Muscle of arm (tissue), 14 donors: ENCODE measurements at places on chromosomes 16 and 17. TPM values are rescaled to one million over a fixed set of nuclear protein-coding genes. Genes with fewer than 3 reads are reported as not detected.

Gene SNN
- 23.8 TPM for polyA plus RNA-seq

Gene WNT9B
- polyA plus RNA-seq = 0.13 TPM

Gene AARS1
- polyA plus RNA-seq = 61.5 TPM

Gene KRT13
- polyA plus RNA-seq = 7.0 TPM

Gene TPSD1
- not detected for polyA plus RNA-seq

Gene SPATA32
- not detected for polyA plus RNA-seq

GRCh38 chr16:12484972-12485371 is 318.7 kb downstream of the CPPED1 start:
- no peak for DNase-seq

- DNase-seq = no peak
These were observed 2.1 kb downstream of the ACD start for GRCh38 chr16:67657751-67658518.

DNA sequence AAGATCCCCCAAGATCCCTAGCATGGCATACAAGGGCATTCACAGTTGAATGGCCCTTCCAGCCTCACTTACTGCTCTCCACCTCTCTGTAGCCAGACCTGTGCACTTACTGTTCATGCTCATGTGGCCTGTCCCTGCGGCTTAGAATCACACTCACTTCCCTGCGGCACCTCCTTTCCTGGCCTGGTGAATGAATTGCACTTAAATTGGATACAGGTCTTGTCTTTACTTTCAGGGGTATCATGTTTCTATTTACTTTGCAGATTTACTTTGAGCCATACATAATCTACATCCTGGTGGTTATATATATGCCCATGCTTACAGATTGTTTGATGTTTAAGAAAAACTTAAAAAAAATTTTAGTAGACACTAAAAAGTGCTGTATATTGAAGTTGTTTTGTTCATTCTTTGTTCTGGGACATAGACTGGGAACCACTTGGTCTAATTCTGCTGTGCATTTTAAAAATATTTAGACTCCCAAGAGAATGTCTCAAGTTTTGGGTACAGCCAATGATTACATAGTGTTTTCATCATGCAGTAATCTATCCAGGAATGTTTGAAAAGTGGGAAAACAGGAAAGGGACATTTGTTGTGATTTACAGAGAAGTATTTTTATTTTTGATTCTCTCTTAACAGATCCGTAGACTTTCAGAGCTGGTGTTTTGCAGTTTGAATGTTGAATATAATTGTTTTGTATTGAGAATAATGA is 63.9 kb downstream of the NUP88 start:
- peak; percentile 26 for DNase-seq

DNA sequence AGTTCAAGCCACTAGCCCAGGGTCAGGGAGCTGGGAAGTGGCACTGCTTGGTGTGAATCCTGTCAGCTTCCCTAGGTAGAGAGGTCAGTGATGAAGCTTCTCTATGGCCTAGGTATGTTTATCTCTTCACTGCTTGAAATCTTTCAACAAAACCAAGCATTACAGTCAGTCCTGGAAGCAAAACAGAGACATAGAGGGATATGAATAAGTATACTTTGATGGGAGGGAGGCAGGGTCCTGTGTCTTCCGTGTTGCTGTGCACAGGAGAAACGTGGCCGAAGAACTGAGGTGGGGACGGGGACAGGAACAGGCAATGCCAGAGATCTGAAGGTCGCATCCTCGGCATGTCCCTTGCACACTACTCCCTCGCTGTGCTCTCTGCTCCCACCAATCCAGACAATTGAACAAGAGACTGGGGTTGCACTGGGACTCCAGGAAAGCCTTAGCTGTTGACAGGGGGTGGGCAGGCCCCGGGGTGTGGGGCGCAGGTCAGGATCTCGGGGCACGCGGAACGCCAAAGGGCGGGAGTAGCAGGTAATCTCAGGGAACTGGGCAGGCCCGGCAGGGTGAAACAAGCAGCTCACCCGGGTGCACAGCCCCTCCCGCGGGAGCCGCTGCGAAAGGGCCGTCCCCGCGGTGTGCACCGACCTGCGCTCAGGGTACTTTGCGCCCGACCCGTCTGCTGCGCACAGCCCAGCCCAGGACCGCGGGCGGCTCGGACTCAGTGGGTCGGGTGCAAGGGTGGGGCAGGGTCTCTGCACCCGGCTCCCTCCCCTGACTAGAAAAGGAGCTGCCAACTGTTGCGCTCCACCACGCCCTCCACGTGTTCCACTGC is at the start of gene MT1H:
MT1H (plus strand) TSS at position 810 of the 835 bp plus-strand sequence. CDS start 71 bp downstream, outside the sequence.
- no peak for DNase-seq

DNA sequence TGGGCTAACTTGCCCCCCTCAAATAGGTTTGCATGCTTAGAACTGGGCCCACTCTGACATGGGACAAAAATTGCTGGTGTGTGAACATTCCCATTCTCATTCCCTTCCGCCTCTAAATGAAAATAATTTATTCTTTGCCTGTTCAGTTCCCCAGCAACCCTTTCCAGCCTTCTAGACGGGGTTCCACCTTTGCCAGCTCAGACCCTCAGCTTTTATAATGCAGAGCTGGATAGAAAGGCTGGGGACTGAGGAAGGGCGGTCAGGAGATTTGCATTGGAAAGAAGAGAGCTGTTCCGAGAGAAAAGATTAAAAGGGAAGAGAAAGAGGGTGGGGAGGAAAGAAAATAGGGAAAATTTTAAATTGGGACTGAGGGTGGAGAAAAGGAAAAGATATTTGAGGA is 151.1 kb upstream of the WSCD1 start:
- no peak for DNase-seq

- no peak for DNase-seq
These were observed 83.9 kb downstream of the SOX9 start for GRCh38 chr17:72204742-72205141.

DNA sequence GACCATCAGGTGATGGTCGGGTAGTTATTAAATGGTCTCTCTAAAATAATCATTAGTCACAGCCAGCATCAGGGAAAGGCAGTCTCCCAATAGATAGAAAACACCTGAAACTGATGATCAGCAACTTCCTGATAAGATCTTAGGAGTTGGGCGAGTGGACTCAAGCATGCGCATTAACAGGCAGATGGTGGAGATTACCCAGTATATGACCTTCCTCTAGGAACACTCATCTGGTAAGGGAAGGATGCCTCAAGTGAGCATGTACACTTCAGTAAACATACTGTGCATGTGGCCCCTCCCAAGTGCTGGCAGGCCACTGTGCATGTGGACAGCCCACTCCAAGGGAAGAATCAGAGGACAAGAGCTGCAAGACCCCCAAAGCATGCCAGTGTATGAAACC is 105.9 kb downstream of the ABCC12 start:
- no peak for DNase-seq

DNA sequence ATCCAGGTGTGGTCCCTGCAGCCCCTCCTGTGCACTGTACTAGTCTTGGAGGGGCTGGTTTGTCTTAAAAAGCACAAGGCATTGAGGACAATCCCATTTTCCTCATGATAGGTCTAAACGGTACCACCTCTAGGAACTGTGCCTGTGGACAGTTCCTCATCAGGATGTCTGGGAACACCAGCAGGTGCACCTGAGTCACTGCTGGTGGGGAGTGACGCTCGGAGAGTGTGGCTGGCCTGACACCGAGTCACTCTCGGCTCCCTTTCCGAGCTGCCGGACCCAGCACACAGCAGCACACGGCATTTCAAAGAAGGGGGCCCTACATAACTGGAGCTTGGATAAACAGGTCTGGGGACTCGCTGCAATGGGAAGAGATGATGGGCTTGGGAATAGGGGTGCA is 25.6 kb downstream of the LRRC75A start:
- no peak for DNase-seq

GRCh38 chr17:42193216-42193968 is 902 bp downstream of the GHDC start:
- no peak for DNase-seq

GRCh38 chr17:28897769-28898526 is 415 bp upstream of the FLOT2 start:
- peak; percentile 31 for DNase-seq

DNA sequence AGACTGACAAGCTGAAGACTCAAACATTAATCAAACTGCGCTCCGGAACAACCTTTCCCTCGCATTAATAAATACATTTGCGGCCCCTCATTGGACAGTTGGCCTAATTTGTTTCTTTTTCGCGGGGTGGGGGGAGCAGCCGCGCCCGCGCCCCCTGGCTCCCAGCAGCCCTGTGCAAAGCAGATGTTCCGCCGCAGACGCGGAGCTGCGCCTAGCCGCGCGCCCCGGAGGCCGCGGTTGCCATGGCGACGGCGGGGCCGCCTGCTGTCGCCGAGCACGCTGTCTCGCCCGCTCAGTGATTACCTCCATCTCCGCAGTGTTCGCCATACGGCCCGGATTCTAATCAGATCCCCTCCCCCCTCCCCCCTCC is 25.5 kb downstream of the COPZ2 start:
- no peak for DNase-seq

DNA sequence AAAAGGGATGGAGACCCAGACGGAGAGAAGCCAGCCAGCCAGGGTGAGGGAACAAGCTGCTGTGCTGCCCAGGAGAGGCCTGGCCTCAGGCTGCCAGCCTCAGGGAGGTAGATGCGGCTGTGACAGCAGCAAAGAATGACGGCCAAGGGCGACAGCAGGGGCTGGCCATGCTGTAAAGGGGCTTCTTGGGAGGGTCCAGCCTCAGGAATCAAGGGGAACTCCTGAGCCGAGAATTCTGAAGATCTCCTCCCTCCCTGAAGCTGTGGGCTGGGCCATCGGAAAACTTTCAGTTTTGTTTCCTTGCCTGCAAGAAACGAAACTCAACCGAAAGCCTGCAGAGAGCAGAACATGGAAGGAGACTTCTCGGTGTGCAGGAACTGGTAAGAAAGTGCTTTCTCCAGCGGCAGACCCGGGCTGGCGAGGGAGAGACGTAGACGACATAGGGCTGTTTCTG is at the start of gene XAF1:
XAF1 (plus strand) TSS at position 316 of the 454 bp plus-strand sequence; CDS start at position 349, 33 bp downstream.
- peak; percentile 46 for DNase-seq

- DNase-seq = no peak
These were observed 30.1 kb downstream of the VPS35 start for GRCh38 chr16:46658925-46659324.

DNA sequence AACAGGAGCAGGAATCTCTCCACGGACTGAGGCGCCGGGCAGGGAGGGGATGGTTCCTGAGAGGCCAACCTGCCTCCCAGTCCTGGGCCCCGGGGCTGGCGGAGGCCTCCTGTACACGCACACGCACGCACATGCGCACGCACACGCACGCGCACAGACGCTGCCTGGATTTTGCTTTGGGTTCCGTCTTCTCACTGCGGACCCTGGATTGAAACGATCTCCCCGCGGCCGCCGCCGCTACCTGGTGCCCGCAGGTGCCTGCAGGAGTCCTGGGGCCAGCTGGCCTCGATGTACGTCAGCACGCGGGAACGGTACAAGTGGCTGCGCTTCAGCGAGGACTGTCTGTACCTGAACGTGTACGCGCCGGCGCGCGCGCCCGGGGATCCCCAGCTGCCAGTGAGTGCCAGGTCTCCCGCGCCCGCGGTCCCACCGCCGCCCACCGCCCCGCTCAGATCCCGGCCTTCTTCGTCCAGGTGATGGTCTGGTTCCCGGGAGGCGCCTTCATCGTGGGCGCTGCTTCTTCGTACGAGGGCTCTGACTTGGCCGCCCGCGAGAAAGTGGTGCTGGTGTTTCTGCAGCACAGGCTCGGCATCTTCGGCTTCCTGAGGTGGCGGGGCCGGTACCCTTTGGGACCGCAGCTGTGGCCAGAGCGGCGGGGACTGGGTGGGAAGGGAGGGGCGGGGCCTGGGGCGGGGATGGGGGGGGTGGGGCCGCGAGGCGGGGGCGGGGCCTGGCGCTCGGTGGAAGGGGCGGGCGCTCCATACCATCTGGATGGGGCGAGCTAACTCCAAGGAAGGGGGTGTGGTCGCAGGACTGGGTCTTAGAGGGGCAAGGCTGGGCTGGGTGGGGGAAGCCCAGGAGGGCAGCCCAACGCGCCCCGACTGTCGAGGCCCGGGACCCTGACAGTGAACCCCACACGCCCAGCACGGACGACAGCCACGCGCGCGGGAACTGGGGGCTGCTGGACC is 12.3 kb downstream of the CES4A start:
- DNase-seq = peak; percentile 27

- DNase-seq = no peak
These were observed 76.3 kb downstream of the TANC2 start for GRCh38 chr17:63042256-63042812.

DNA sequence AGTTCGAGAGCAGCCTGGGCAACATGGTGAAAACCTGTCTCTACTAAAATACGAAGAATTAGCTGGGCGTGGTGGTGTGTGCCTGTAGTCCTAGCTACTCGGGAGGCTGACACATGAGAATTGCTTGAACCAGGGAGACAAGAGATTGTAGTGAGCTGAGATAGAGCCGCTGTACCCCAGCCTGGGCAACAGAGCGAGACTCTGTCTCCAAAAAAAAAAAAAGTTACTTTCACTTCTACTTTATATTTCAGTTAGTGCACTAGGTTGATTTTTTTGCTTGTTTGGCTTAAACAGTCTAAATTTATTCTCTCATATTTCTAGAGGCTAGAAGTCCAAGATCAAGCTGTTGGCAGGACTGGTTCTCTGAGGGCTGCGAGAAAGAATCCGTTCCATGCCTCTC is 13.4 kb downstream of the CCDC102A start:
- no peak for DNase-seq

DNA sequence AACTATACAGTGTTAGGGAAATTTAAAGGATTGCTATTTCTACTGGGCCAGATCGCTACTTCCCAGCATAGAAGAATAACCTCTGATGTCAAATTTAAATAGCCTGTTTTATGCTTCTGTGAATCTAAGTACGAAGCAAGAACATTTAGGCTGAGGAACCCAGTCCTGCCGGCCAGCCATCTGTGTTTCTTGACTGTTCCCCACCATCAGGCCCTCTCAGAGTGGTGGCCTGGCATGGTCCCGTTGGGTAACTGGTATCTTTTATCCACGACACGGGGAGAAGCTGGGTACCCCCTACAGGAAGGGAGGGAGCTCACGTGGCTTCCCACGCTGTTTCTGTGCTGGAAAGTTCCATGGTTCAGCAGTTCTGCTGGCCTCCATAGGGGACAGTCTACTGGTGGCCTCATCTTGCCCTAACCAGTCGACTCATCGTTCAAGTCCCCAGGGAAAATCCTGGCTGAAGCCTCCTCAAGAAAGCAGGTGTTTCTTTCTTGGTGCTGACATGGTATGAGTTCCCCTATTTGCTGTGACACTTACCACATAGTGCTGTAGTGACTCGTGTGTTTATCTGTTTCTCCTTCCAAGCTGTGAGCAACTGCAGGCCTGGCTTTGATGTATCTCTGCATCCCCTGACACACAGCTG is 201.7 kb upstream of the NLRP1 start:
- no peak for DNase-seq

DNA sequence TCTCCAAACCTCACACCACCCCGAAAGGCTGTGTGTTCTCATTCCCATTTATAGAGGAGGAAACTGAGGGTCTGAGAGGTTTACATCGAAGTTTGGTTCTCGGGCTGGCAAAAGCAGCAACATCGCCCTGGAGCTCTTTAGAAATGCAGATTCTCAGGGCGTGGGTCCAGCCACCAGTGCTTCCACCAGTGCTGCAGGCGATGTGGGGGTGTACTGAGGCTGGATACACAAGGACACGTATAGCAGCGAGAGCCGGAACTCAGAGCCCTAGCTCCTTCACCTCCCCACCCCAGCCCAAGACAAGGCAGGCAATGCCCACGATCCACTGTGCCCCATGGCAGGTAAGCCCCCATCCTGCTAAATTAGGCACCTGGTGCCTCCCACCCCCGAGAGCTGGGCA is 5.9 kb downstream of the GPRC5B start:
- no peak for DNase-seq
